ENCODE measurements at places on chromosomes 1 and 21. TPM values are rescaled to one million over a fixed set of nuclear protein-coding genes. Genes with fewer than 3 reads are reported as not detected.

- H3K27me3 ChIP-seq: no peaks in the 10 kb centered on the region
- no peak for DNase-seq
- H3K4me1 ChIP-seq: no peaks in the 10 kb centered on the region
Observed at GRCh38 chr1:211812584-211812983, 18.0 kb downstream of the LPGAT1 start.

DNA sequence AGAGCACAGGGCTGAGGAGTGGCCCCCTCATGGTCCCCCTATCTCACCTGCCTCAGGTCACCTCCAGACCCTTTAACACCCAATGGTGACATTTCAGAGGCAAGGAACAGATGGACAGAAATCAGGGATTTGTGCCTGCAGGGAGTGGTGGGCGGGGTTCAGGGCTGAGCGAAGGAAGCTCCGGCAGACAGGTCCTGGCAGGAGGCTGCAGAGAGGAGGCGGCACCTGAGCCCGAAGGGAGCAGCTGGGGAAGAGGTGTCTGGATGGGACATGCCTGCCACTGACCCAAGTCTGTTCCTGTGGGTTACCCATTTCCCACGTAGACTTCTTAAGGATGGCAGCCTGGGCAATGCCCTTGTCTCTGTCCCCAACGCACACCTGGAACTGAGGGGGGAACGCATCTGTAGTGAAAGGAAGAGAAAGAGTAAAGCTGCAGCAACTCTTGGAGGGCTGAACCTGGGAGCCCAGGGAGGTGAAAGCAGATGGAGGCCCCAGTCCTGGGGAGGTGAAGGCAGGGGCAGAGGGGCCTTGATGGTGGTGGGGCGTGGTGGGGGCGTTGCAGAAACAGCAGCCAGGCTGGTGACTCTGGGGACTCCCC lies 61.6 kb upstream of the ADARB1 start:
- no peak overlapping the region for H3K4me3 ChIP-seq
- peaks cover 66% of the 10 kb centered on the region for H3K27me3 ChIP-seq
- no peaks in the 10 kb centered on the region for H3K4me1 ChIP-seq
- H3K27ac ChIP-seq: no peak overlapping the region
- no peaks in the 10 kb centered on the region for H3K36me3 ChIP-seq

DNA sequence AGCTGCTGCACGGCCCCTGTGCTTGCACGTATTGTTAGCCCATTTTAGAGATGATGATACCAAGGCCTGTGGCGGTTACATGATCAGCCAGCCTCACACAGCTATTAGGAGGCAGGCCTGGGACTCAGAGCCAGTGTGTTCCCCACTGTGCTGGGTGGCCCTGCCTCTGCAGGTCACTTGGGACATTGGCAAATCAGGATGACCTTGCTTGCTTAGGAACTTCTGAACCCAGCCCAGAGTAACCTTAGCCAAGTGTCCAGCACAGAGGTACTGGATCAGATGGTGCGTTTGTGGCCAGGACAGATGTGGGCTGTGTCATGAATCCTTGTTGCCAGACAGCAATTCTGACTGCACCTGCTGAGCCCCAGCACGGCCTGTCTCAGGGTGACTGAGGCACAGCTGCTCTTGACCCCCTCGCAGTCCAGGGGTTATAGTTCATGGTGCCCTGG lies 28.1 kb downstream of the LDLRAP1 start:
- peaks cover 11% of the 10 kb centered on the region for H3K4me1 ChIP-seq
- H3K27ac ChIP-seq: no peak overlapping the region
- DNase-seq: no peak
- no peaks in the 10 kb centered on the region for H3K27me3 ChIP-seq
- H3K36me3 ChIP-seq: no peaks in the 10 kb centered on the region

DNA sequence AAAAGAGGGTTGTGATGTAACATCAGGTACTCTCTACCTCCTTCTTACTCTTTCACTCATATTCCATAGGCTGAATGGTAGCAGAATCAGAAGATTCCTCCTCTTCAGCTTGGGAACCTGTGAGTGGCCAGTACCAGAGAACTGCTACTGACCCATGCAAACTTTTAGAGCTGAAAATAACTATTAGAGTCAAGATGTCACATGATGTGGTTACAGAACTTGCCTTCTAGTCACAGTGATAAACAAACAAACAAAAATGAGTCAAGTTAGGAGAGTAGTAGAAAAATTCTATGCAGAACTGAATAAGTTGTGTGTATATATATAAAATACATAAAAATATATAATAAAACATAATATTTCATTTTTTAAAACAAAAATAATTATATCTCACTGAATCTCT lies 47.6 kb upstream of the RGS1 start:
- H3K4me3 ChIP-seq: no peak overlapping the region
- H3K27me3 ChIP-seq: no peaks in the 10 kb centered on the region
- H3K36me3 ChIP-seq: no peaks in the 10 kb centered on the region
- DNase-seq: no peak
- H3K27ac ChIP-seq: no peak overlapping the region

GRCh38 chr1:33715195-33715811 lies 148.6 kb upstream of the HMGB4 start:
- no peak overlapping the region for H3K27ac ChIP-seq
- H3K4me1 ChIP-seq: no peaks in the 10 kb centered on the region
- no peaks in the 10 kb centered on the region for H3K36me3 ChIP-seq
- H3K27me3 ChIP-seq: no peaks in the 10 kb centered on the region
- DNase-seq: no peak
- H3K4me3 ChIP-seq: no peak overlapping the region

- H3K36me3 ChIP-seq: no peaks in the 10 kb centered on the region
- no peak overlapping the region for H3K27ac ChIP-seq
- H3K27me3 ChIP-seq: no peaks in the 10 kb centered on the region
- H3K4me1 ChIP-seq: no peaks in the 10 kb centered on the region
- DNase-seq: no peak
- no peak overlapping the region for H3K4me3 ChIP-seq
Observed at GRCh38 chr1:177589166-177589565, 380.7 kb downstream of the SEC16B start.

- no peaks in the 10 kb centered on the region for H3K4me1 ChIP-seq
- H3K27me3 ChIP-seq: no peaks in the 10 kb centered on the region
- no peak overlapping the region for H3K4me3 ChIP-seq
- DNase-seq: no peak
- H3K36me3 ChIP-seq: no peaks in the 10 kb centered on the region
- no peak overlapping the region for H3K27ac ChIP-seq
Observed at GRCh38 chr21:41235201-41235600, 67.2 kb downstream of the BACE2 start.

DNA sequence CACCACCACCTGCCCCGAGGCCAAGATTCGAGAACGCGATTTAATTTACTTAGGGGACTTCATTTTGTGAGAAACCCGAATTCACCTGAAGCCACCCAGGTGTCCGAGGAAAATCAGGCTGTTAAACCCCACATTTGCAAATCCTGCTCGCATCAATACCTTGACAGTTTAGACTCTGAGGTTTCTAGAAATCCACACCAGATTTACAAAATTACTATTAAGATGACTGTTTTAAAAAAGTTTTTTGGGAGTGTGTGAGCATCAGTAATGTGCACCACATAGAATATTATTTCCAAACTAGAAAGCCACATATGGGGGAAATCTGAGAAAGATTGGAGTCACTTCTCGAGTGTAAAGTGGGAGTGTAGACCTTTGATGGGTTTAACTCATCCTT lies 685 bp downstream of the RIMKLA start:
- H3K36me3 ChIP-seq: no peaks in the 10 kb centered on the region
- H3K27me3 ChIP-seq: peaks cover 12% of the 10 kb centered on the region
- DNase-seq: no peak
- no peaks in the 10 kb centered on the region for H3K4me1 ChIP-seq

GRCh38 chr1:208090388-208091301 lies 153.5 kb downstream of the PLXNA2 start:
- no peak overlapping the region for H3K4me3 ChIP-seq
- H3K27me3 ChIP-seq: no peaks in the 10 kb centered on the region
- peak overlapping the region; percentile 41 for H3K27ac ChIP-seq

GRCh38 chr1:204651843-204652421 lies 33.6 kb downstream of the LRRN2 start:
- H3K36me3 ChIP-seq: no peaks in the 10 kb centered on the region
- no peak overlapping the region for H3K4me3 ChIP-seq
- no peaks in the 10 kb centered on the region for H3K27me3 ChIP-seq
- no peak for DNase-seq

DNA sequence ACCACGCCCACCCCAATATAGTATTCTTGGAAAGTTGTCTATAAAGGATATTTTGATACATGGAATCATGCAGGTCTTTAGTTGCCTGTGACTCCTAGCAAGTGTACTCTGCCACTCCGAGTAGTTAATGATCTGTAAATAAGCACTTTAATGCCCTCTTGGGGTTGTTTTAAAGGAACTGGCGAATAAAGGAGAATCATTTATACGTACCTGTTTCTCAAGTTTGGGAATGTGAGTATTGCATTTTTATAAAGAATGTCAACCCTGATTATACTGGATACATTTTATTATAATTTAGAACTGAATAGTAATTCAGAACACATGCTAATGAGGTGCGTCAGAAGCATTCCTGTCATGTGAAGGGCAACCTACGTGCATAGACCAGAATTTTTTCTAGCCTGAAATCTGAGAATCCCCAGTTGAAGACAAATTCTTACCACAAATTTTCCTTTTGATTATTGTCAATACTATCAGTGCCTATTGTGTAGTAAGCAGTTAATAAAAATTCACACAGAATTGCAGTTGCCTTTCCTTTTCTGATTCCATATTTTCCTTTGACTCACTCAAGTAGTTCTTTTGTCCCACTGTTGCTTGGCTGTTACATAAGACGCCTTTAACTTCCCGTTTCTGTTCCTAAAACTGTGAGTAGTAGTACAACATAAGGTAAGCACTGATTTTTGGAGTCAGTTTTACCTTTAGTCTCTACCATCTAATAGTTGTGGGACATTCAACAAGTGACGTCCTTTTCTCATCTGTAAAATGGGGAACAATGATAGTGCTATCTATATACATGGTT lies 5.1 kb downstream of the AHCYL1 start:
- H3K4me1 ChIP-seq: peaks cover 35% of the 10 kb centered on the region
- no peak overlapping the region for H3K27ac ChIP-seq
- H3K4me3 ChIP-seq: no peak overlapping the region
- no peaks in the 10 kb centered on the region for H3K27me3 ChIP-seq

DNA sequence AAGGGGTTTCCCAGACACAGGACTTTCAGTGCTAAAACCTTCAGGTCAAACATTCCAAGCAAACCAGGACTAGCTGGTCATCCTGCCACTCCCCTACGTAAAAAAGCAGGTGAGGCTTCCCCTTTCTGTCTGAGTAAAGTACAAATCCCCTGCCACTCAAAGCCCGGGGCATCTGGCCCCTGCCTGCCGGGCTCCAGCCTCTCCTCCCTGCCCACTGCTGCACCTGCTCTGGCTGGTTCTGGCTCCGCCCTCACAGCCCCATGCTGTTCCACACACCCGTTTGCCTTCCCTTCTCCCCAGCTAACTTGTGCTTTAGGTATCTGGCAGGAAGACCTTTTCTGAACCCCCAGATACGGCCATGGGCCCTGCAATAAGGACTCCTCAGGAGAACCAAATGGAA lies 23.3 kb upstream of the S100A7 start:
- H3K4me3 ChIP-seq: no peak overlapping the region
- H3K27me3 ChIP-seq: no peaks in the 10 kb centered on the region
- no peak overlapping the region for H3K27ac ChIP-seq
- H3K36me3 ChIP-seq: no peaks in the 10 kb centered on the region
- no peak for DNase-seq

GRCh38 chr1:55375617-55376258 lies 160.6 kb upstream of the USP24 start:
- no peaks in the 10 kb centered on the region for H3K4me1 ChIP-seq
- H3K4me3 ChIP-seq: no peak overlapping the region
- DNase-seq: peak; percentile 30
- H3K27me3 ChIP-seq: no peaks in the 10 kb centered on the region
- H3K27ac ChIP-seq: no peak overlapping the region
- H3K36me3 ChIP-seq: no peaks in the 10 kb centered on the region

DNA sequence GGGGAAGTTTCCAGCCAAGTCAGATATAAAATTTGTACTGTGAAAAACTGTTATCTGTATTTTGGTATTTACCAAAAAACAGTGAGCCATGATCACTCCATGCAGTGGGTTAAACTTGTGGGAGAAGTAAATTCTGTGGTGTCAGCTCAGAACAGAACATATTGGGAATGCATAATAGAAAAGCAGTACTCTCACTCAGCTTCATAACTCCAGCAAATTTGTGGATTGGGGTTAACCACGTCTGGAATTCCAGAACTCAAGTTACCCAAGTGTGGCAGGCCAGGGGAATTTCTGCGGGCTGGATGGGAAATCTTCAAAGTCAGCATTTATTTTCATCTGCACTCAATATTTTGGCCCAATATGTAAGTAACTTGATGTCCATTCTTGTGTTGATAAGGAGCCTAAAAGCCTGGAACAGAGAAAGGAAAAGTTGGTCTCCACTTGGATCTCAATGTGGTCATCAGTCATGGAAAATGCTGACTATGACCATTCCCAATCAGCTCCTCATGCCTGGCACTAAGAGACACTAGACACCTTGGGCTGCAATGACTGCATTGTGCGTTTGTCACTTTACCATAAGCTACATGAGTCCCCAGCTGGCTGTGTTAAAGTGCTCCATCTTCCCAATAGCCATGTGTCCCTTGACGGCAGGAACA lies 39.1 kb upstream of the ENAH start:
- no peaks in the 10 kb centered on the region for H3K4me1 ChIP-seq
- no peak for DNase-seq
- peak overlapping the region; percentile 27 for H3K27ac ChIP-seq

DNA sequence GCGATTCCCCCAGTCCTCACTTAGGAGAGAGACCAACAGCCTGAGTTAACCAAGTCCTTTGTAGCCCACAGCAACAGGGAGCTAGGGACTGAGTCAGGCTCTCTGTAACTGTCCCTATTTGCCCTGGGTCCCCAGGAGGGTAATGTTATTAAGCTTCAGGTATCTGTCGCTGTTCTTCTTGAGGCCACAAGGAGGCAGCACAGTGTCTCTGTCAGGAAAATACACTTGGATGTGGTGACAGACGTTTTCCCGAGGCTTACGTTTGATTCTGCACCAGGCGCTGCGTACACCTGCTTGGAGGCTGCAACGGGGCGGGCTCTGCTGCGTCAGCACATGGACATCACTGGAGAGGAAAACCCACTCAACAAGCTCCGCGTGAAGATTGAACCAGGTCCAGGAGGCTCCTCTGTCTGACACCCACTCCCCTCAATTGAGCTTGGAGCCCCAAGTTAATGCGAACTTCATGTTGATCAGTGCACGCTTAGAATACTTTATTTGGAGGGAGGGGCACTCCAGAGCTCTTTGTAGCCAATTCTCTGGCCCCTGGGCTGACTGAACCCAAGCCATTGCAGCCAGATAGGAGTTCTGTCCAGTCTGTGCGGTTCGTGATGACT lies 10.7 kb upstream of the ELF3 start:
- no peaks in the 10 kb centered on the region for H3K4me1 ChIP-seq
- H3K36me3 ChIP-seq: peaks cover 3% of the 10 kb centered on the region
- peak; percentile 49 for DNase-seq

LGR6 gene
- 0.41 TPM for total RNA-seq

RSRP1 gene
- 263 TPM for total RNA-seq

ADAMTSL4 gene
- total RNA-seq: 15.1 TPM

RWDD3 gene
- 17.0 TPM for total RNA-seq

TMEM269 gene
- 0.37 TPM for total RNA-seq

SLC22A15 gene
- 4.3 TPM for total RNA-seq
